ENCODE measurements at places on chromosomes 16 and 17.

GRCh38 chr16:47278306-47278970 is 134.7 kb upstream of the NETO2 start:
- no peak for DNase-seq

DNA sequence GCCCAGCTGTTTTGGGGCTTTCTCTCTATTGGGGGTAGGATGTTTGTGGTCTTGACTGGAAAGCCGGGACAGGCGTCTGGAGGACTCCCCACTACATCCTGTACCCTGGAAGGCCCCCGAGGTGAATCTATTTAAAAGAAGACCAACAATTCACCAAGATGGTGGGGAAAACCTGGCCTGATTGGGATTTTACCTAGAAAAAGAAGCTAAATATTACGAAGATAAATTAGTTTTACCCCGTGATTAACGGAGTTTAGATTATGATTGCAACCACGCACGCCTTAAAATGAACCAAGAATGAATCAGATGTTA is 779 bp upstream of the CCDC102A start:
- DNase-seq = no peak

DNA sequence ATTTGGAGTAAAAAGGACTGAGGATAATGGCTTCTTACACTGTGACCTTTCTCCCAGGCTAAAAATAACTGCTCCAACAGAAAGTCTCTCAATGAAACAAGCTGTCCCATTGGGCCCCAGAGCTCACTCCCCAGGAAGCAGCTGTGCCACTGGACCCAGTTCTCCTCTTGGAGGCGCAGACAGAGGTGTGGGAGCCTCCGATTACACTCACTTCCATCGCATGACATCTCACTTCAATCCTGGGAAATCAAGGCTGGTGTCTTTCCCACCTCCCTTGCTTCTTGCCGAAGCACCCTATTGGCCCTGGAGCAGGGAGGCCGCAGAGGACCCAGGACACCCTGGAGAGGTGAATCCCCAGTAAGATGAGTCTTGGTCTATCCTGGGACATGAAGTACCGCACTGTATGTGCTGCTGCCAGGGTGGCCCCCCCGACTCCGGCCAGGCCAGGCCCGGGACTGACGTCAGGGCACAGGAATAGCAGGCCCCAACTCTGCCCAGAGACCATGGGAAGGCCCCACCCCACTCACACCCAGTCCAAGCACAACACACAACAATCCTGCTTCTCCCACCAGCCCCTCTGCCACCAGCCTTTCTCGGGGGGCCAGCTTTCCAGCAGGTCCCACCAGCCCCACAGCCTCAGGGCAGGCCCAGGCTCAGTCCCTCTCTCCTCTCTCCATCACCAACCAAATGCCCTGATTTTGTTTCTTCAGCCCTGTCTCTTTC is 29.5 kb downstream of the SRL start:
- no peak for DNase-seq

- DNase-seq = peak; percentile 32
Measured at GRCh38 chr16:84503751-84504395, 586 bp downstream of the MEAK7 start.

- DNase-seq = no peak
Measured at GRCh38 chr16:79426663-79427062, 173.9 kb downstream of the MAF start.

DNA sequence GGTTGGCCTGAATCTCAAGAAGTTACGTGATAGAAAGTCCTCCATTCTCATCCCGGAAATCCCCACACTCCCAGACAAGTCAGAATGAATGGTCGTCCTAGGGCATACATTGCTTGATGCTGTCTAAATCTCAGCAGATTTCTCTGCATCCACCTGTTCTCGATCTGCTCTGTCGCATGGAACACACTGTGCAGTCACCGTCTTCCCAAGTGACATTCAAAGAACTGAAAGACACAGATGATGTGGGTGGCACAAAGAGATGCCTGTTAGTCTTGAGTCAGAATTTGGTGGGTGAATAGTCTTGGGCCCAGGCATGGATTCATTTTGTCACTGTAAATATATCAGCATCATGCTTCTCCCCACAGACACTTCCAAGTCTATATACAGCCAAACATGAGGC is 518 bp upstream of the KRTAP9-3 start:
- no peak for DNase-seq

DNA sequence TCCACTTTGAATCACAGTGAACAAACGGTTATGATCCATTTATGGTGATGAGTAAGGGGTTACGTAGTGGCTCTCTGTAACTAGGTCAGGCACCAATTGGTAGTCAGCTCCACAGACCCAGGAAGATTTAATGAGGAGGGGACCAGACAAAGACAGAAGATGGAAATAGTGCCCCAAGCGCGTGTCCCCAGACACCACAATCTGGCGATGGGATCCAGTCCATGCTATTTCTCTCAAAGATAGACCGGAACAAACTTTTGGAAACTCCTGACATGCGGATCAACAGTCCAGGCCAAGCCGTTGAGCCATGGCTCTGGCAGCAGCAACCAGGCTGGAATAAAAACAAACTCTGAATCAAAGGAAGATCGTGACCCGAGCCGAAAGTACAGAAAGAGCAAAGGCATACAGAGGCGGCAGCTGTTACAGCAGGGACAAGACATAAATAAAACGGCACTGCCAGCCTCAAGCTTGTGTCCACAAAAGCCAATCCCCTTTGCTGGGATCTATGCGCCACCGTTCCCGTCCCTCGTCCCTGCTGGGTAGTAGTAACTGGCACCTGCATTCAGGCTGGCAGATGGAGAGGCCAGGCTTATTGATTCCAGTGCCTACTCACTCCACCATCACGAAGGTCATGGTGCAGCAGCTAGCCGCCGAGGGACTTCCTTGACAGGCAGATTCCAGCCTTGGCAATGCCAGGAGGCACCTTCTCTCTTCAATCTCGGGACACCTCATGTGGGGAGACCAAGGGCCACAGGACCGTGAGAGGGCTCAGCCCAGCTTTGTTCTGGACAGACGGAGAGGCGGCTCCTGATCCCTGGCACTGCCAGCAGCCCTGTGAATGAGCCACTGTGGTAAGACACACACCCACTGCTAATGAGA is 50.2 kb downstream of the CDH11 start:
- DNase-seq = no peak

DNA sequence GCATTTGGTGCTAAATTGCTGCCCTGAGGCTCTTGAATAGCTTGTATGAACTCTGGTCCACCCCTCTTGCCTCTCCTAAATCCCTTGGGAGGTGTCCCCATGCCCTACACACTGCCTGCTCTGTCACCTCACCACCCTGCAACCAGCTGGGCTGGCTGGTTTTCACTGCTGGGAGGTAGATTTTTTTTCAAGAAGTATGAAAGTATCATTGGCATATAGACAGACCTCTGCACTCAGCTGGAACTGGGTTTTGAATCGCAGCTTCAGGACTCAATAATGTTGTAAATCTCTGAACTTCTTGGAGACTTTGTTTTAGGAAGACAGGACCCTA is 184.9 kb downstream of the MSI2 start:
- no peak for DNase-seq

GRCh38 chr16:48811478-48811877 is 201.5 kb upstream of the N4BP1 start:
- DNase-seq = no peak

- DNase-seq = peak; percentile 52
Measured at GRCh38 chr17:60390186-60390585, 1.7 kb downstream of the USP32 start.

DNA sequence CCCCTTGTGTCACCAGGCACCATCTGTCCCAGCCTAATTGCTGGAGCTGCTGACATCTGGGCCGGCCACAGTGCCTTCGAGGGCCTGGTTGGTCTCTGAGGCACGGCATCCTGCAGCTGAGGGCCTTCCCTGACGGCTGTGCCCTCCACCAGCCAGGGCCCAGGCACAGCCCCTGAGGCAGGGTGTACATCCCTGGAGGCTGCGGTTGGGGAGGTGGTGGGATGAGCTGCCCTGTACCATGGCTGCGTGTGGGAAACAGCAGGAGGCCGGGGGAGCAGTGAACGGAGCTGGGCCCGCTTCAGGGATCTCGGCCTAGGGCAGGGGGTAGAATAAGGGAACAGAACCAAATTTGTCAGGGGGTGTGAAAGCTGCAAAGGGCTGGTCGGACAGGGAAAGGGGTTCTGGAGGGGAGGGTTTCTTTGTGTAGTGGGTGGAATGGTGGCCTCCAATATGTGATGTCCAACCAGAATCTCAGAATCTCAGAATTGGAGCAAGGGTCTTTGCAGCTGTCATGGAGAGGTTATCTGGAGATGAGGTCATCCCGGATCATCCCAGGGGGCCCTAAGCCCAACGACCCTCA is 10.0 kb upstream of the SLC38A10 start:
- DNase-seq = no peak

DNA sequence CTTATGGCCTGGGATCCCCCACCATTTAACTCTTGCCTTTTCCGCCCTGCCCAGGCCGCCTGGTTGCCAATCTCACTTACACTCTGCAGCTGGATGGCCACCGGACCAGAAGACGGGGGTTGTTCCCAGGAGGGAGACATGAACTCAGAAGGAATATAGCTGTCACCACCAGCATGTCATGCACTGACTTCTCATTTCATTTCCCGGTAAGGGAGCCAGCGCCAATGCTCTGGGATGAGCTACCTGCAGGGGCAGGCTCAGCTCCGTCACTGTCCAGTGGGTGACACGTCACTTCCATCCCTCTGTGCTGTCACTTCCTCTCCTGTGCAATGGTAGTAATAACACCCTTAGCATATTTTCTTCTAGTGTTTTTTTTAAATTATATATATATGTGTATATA is 26.7 kb downstream of the ITGAL start:
- DNase-seq = no peak

GRCh38 chr16:19842426-19843157 is 42.1 kb downstream of the GPRC5B start:
- DNase-seq = no peak

DNA sequence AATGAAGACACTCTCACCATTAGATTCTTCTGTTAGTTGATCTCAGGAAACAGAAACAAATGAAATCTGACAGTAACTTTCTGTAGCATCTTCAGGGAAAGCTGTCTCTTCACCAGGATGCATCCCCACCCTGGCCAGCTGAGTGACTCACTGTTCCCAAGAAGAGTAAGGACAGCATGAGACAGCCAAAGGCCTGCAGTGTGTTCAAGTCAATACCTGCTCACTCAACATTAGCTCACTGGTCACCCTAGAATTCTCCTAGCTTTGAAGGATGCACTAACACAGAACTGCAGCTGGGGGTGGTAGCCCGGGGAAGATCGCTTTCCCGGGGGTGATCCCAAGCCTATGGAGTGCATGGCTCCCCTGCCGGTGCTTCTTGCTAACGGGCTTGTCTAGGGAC is 28.2 kb upstream of the CLEC18B start:
- DNase-seq = no peak

DNA sequence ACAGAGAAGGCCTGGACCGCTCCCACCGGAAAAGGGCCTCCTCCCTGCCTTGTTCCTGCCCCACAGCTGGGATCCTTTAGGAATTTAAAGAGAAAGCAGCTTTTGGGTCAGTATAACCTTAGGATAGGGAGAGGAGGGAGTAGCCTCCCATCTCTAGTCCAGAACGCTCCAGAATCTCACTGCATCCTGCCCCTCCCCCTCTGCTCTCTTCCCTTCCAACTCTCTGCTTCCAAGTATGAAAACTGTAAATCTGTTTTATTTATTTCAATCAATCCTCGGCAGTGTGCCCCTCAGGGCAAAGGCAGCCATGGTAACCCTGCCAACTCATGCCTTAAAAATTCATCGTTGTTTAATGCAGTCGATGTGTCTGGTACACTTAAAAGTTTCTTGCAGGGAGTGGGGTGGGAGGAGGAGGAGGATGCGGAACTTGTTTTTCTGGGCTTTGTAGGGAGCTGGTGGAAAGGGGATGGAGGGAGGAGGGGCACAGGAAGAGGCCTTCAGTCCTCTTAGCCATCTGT is 21.2 kb upstream of the MTSS2 start:
- DNase-seq = no peak

DNA sequence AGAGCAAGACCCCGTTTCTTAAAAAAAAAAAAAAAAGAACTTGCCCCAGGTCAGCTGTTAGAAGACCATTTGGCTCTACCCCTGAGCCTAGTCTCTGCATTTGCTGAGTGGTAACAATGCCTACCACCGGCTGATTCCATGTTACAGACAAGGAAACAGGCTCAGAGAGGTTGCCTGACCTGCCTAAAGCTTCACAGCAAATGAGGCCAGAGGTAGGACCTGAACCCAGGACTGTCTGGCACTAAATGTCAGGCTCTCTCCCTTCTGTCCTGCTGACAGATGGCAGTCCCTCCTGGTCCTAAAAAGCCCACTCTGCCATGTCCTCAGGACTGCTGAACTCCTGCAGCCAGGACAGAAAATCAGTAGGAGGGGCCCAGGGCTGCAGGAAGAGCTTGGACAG is 5.8 kb downstream of the STX1B start:
- no peak for DNase-seq

GRCh38 chr16:67843343-67843765 is 1.2 kb downstream of the THAP11 start:
- DNase-seq = no peak

GRCh38 chr17:43760254-43760852 is 1.8 kb upstream of the SOST start:
- DNase-seq = peak; percentile 97

DNA sequence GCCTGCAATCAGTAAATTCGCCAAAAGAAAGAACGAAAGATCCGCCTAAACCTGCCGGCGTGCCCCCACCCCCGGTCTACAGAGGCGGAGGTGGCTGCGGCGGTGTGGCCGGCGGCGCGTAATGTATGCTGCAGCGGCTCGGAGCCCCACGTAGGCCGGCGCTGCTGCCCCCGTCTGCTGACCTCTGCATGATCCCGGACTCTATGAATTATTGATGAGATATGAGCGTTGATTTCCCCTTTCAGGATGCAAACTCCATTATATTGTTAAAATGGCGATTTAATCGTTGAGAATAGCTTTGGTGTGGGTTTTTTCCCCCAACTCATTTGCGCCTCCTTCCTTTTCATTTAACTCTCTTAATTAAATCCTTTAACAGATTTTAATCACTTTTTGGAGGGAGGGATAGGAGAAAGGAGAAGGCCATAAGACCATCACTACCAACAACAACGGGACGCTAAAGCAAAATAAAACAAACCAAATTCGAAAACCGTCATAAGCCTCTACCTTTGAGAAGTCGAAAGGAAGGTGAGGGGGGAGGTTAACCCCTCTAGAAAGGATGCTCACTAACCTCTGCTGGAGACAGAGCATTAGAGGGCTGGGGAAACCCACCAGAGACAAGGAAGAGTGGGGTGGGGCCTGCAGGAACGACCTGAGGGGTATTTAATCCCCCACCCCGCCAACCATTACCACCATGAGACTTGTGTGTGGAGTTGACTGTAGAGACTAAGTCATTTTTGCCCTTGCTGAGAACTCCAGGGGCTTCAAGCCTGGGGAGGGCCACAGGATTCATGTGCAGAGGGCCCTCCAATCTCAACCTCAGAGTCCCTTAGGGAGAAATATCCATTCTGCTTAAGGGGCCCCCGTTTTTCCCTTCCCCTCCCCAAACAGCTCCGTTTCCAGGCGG is 3.4 kb downstream of the HOXB3 start:
- DNase-seq = no peak

GRCh38 chr17:61928101-61928436 is 287 bp upstream of the INTS2 start:
- DNase-seq = no peak

DNA sequence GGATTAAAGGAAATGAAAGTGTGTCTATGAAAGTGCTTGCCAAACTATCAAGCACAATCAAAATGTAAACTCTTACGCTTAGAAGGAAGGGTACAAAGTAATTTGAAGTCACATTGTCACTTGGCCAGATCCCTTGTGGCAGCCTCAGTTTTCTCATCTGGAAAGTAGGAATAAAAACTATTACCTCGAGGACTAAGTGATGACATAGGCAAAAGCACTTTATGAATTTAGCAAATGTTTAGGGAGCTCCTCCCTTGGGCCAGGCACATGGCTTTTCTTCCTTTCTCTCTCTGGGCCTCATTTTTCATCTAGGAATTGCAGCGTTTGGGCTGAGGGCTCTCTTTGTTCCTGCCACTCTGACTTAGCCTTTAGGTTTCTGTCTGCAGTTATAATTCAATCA is 28.5 kb downstream of the DYNLL2 start:
- no peak for DNase-seq

All from inflammatory macrophage treated with lipopolysaccharide for 1 hour (primary cell).